Right atrium auricular region (tissue), 2 donors: ENCODE measurements at places on chromosomes 6 and 20. TPM values are rescaled to one million over a fixed set of nuclear protein-coding genes. Genes with fewer than 3 reads are reported as not detected.

GSTA2 gene
- total RNA-seq, result not detected

KHDRBS2 gene
- not detected for total RNA-seq

CD109 gene
- 30.1 TPM for total RNA-seq

GTSF1L gene
- total RNA-seq, result not detected

RAET1L gene
- total RNA-seq, result not detected

COL11A2 gene
- total RNA-seq, result 0.63 TPM

HLA-DPB1 gene
- 76.7 TPM for total RNA-seq

METTL24 gene
- 1.5 TPM for total RNA-seq
